ENCODE measurements at places on chromosomes 3 and 15.

- DNase-seq, result no peak
These were observed 254.3 kb upstream of the CHRNA7 start for GRCh38 chr15:31776039-31776438.

DNA sequence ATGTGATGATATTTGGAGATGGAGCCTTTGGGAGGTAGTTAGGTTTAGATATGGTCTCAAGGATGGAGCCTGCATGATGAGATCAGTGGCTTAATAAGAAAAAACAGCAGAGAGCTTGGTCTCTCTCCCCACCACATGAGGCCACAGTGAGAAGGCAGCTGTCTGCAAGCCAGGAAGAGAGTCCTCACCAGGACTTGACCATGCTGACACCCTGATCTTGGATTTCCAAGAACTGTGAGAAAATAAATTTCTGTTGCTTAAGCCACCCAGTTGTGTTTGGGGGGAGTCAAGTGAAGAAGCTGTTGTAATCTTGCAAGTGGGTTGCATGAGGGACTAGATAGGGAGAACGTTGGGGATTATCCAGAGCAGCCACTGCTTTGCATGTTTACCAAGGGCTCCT, 62.3 kb upstream of the TNFAIP8L3 start:
- DNase-seq, result no peak

GRCh38 chr3:143166376-143166775, 46.8 kb downstream of the CHST2 start:
- no peak for DNase-seq

- peak; percentile 9 for DNase-seq
These were observed 21.2 kb downstream of the ZNF710 start for GRCh38 chr15:90022345-90022744.

GRCh38 chr3:13594991-13595421, 46.1 kb downstream of the FBLN2 start:
- DNase-seq, result no peak

DNA sequence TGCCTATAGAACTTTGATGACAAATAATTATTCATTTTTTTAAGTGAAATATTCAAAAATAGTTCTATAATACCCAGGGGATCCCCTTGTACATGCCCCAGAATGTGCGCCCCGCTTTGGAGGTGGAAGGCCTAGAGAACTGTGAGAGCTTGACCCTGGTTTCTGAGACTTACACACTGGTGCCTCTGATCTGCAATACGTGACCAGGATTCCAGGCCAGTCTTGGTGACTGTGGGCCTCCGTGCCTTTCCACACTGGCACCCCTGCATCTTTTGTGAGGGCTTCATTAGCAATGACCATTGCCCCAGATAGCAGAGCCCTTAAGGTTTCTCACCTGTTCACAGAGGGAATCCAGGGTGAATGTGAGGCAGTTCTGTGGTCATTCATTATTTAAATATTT, 44.0 kb downstream of the CLSTN2 start:
- no peak for DNase-seq

GRCh38 chr15:85047271-85047948, 65.8 kb downstream of the PDE8A start:
- DNase-seq, result peak; percentile 53

- DNase-seq, result no peak
These were observed 950.1 kb downstream of the FHIT start for GRCh38 chr3:60301142-60301541.

DNA sequence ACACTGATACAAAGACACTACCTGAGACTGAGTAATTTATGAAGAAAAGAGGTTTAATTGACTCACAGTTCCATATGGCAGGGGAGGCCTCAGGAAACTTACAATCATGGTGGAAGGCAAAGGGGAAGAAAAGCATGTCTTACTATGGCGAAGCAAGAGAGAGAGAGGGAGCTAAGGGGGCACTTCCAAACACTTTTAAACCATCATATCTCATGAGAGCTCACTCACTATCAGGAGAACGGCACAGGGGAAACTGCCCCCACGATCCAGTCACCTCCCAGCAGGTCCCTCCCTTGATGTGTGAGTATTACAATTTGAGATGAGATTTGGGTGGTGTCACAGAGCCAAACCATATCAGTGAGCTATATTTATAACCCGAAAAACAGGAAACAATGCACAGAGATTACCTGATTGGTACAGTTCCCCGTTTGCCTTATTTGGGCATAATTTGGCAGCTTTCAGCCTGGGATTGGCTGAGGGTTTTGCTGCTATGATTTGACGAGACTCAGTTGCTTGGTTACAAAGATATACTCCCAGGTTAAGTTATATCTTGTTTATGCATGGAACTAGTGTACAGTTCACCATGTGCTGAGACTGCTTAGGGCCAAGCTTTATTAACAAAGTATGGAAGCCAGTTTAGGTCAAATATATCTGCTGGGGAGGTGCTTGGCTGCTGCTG, 184.2 kb downstream of the NR2F2 start:
- DNase-seq, result no peak

- DNase-seq, result no peak
These were observed 4.8 kb upstream of the ABHD5 start for GRCh38 chr3:43685921-43686320.

DNA sequence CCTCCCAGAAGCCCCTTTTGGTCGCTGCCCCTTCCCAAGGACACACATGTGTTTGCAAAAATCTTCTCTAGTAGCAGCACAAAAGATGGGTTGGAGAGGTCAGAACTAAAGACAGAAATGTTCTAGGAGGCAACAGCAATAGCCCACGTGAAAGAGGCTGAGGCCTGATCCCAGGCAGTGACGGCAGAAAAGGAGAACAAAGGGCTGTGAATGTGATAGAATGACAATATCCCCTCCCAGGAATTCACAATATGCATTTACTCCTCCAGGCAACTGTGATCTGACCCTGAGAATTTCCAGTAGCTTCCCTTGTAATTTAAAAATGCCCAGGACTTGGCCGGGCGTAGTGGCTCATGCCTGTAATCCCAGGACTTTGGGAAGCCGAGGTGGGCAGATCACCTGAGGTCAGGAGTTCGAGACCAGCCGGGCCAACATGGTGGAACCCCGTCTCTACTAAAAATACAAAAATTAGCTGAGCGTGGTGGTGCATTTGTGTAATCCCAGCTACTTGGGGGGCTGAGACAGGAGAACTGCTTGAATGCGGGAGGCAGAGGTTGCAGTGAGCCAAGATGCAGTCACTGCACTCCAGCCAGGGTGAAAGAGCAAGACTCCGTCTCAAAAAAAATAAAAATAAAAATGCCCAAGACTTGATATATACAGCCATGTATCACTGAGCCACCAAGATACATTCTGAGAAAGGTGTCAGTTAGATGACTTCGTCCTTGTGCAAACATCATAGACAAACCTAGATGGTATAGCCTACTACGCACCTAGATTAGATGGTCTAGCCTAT, 43.6 kb upstream of the PIAS1 start:
- DNase-seq, result no peak

Measured in upper lobe of left lung (tissue), 6 donors.